Type B pancreatic cell (in vitro differentiated cells): ENCODE measurements at places on chromosomes 16 and 17. TPM values are rescaled to one million over a fixed set of nuclear protein-coding genes. Genes with fewer than 3 reads are reported as not detected.

Gene ALOX12B
- not detected in 2 replicates for total RNA-seq

Gene CA4
- total RNA-seq: 11.4 and 21.1 TPM in 2 replicates

Gene ELMO3
- total RNA-seq: 9.6 and 19.8 TPM in 2 replicates

Gene FLYWCH1
- 17.8 and 28.6 TPM in 2 replicates for total RNA-seq

Gene TNFRSF13B
- total RNA-seq: not detected in 2 replicates

Gene PITPNM3
- 4.3 and 7.7 TPM in 2 replicates for total RNA-seq

Gene C1QTNF8
- total RNA-seq: not detected in 2 replicates

Gene HAP1
- 4.3 and 11.6 TPM in 2 replicates for total RNA-seq

Gene CA7
- 0.70 and 1.2 TPM in 2 replicates for total RNA-seq

Gene RDM1
- total RNA-seq: 3.9 and 4.4 TPM in 2 replicates

Gene MT1H
- 2.2 and 2.4 TPM in 2 replicates for total RNA-seq

Gene GFAP
- total RNA-seq: 0.10 and 0.26 TPM in 2 replicates

Gene TEX14
- 0.17 and 0.34 TPM in 2 replicates for total RNA-seq

Gene CYB561
- total RNA-seq: 34.5 and 85.1 TPM in 2 replicates

Gene MYH1
- total RNA-seq: not detected in 2 replicates

Gene SPATA20
- total RNA-seq: 40.3 and 51.3 TPM in 2 replicates

Gene VMO1
- total RNA-seq: 1.2 and 1.8 TPM in 2 replicates

Gene CHAD
- not detected in 2 replicates for total RNA-seq

Gene GALR2
- total RNA-seq: 0.94 and 1.3 TPM in 2 replicates

Gene KRTAP2-1
- total RNA-seq: not detected in 2 replicates

Gene GLIS2
- 13.1 and 23.0 TPM in 2 replicates for total RNA-seq

Gene GPT2
- total RNA-seq: 28.6 and 47.8 TPM in 2 replicates

Gene SCN4A
- total RNA-seq: 0.39 TPM in 1 of 2 replicates, not detected in the other

Gene KRTAP1-3
- total RNA-seq: not detected in 2 replicates

Gene TBC1D24
- total RNA-seq: 15.6 and 22.1 TPM in 2 replicates

Gene IRX3
- 30.0 and 30.7 TPM in 2 replicates for total RNA-seq

Gene DHRS7C
- not detected in 2 replicates for total RNA-seq

Gene FSCN2
- 3.6 and 3.8 TPM in 2 replicates for total RNA-seq

Gene PPY
- total RNA-seq: 29.8 and 65.9 TPM in 2 replicates

Gene AGRP
- total RNA-seq: not detected in 2 replicates

Gene TAC4
- not detected in 2 replicates for total RNA-seq

Gene MYH2
- not detected in 2 replicates for total RNA-seq

Gene RNF43
- 14.0 and 21.8 TPM in 2 replicates for total RNA-seq

Gene CCL8
- not detected in 2 replicates for total RNA-seq

Gene CCL17
- not detected in 2 replicates for total RNA-seq

Gene SSTR5
- 0.43 and 1.8 TPM in 2 replicates for total RNA-seq

Gene ABI3
- 0.31 TPM in 1 of 2 replicates, not detected in the other for total RNA-seq

Gene CDC6
- 23.2 and 50.3 TPM in 2 replicates for total RNA-seq

Gene PEMT
- 32.1 and 34.9 TPM in 2 replicates for total RNA-seq

Gene CSH2
- not detected in 2 replicates for total RNA-seq

Gene PLEKHG4
- 2.9 and 3.8 TPM in 2 replicates for total RNA-seq

Gene CORO6
- 2.0 and 6.8 TPM in 2 replicates for total RNA-seq

Gene OR1E1
- not detected in 2 replicates for total RNA-seq

Gene CRISPLD2
- 17.8 and 57.2 TPM in 2 replicates for total RNA-seq

Gene ETV4
- 18.3 and 28.2 TPM in 2 replicates for total RNA-seq

Gene TMEM208
- total RNA-seq: 49.2 and 64.4 TPM in 2 replicates

Gene TMIGD1
- total RNA-seq: 0.24 TPM in 1 of 2 replicates, not detected in the other

Gene SCIMP
- total RNA-seq: not detected in 2 replicates

Gene TBC1D3H
- total RNA-seq: not detected in 2 replicates

Gene BRIP1
- 9.5 and 18.9 TPM in 2 replicates for total RNA-seq

Gene CYBA
- total RNA-seq: 120 and 144 TPM in 2 replicates

Gene SLFN12L
- not detected in 2 replicates for total RNA-seq

Gene FAHD1
- total RNA-seq: 33.2 and 41.1 TPM in 2 replicates
